ENCODE measurements at places on chromosomes 7 and 10. TPM values are rescaled to one million over a fixed set of nuclear protein-coding genes. Genes with fewer than 3 reads are reported as not detected.

C10orf62 gene
- total RNA-seq = not detected

CHST15 gene
- 9.4 TPM for total RNA-seq

ZNF3 gene
- 19.2 TPM for total RNA-seq

CALHM3 gene
- 0.31 TPM for total RNA-seq

NKX1-2 gene
- total RNA-seq = 0.07 TPM

STOX1 gene
- 1.1 TPM for total RNA-seq

OR2A1 gene
- total RNA-seq = not detected

KNDC1 gene
- total RNA-seq = 2.4 TPM

TEX36 gene
- total RNA-seq = not detected

AP4M1 gene
- 16.1 TPM for total RNA-seq

HNRNPA2B1 gene
- total RNA-seq = 1,204 TPM

PKD2L1 gene
- 0.06 TPM for total RNA-seq

CPA5 gene
- total RNA-seq = not detected

ZFAND4 gene
- total RNA-seq = 4.0 TPM

WASHC2A gene
- 15.4 TPM for total RNA-seq

PTPRZ1 gene
- total RNA-seq = not detected
